Stimulated activated CD8-positive, alpha-beta memory T cell treated with anti-CD3 and anti-CD28 coated beads, Interleukin-7, amount 100 ng/mL, for 1 hour (primary cell): ENCODE measurements at places on chromosomes 1 and 21.

GRCh38 chr1:39262802-39263201 lies 58.3 kb downstream of the MACF1 start:
- no peak for DNase-seq

DNA sequence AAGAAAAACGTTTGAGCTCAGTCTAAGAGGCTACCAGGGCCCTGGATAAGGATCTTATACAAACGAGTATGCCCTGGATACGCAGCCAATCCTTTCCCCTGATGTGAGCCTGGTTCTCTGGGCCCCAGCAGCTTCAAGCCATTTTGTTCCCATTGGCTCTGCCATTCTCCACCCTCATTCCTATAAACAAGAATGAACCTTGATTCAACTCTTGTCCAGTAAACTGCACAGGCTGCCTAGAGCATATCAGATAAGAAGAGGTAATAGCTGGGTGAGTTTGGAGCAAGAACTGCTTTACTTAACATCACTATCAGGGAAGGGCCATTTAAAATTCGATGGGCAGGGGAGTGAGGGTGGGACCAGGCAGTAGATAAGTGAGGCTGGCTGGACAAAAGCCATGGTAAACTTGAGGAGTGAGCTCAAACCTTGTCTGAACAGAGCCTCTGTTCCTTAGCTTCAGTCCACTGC lies 11.3 kb downstream of the BTG2 start:
- DNase-seq: no peak

DNA sequence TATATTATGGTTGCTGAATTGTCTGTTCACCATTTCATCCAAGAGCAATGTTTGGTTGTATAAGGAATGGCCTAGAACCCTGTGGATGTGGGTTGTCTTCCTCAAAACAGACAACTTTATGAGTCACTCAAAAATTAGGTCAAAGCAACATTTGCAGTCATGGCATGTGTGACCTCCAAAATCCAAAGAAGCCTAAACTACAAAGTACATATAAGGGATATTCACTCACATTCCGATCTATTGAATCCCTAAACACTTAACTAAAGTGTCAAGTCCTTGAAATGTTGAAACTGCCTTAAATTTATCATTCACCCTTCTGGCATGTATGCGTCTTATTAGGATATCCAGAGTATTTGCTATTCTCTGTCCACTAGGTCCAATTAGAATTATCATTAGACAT lies 491.5 kb downstream of the NUF2 start:
- DNase-seq: no peak

DNA sequence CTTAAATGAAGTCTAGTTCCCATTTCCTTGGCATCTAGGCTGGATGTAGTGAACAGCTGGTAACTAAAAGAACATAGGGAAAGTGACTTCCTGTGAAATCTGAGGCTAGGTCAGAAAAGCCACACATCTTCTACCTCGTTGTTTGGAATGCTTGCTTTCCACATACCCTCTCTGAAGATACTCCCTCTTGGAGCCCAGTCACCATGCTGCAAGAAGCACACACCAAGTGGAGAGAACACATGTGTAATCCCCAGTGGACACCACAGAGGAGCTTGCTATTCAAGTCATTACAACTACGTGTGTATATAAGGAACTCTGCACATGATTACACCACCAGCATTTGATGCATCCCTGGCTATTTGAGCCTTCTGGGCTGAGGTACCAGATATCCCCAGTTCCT lies 125.9 kb downstream of the RGS21 start:
- no peak for DNase-seq

GRCh38 chr1:94044290-94044790 lies 76.6 kb downstream of the ABCA4 start:
- DNase-seq: no peak

DNA sequence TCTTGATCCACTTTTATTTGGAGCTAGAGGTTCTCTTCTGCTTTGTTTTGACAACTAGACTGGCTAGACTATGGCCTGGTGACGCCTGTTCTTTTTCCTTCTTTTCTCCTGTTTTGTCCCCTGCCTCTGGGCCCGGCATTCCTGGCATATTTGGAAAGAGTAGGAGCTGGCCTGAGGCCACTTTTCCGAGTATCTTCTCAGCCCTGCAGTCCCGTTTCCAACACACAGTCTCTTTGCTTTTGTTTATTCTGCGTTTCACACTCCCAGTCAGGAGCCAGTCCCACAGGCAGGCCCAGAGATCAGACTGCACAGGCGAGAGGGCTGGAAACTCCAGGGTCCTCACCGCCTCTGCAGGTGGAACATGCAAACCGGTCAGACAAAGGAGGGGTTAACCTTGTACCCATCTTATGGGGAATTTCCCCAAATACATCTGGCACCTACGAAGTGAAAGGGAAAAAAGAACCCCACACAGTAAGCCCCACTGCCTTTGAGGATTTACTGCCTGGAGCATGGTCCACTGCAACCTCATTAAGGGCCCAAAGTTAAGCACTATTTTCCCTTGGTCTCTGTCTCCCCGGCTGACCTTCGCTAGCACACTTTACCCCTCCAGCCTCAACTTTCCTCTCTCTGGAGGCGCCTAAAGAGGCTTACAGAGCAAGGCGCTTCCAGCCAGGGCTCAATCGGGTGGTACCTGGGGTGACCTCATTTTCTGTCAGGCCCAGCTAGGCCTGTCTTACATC lies 141.1 kb downstream of the TOMM20 start:
- no peak for DNase-seq

GRCh38 chr21:41640748-41641509 lies 125.9 kb downstream of the RIPK4 start:
- no peak for DNase-seq

DNA sequence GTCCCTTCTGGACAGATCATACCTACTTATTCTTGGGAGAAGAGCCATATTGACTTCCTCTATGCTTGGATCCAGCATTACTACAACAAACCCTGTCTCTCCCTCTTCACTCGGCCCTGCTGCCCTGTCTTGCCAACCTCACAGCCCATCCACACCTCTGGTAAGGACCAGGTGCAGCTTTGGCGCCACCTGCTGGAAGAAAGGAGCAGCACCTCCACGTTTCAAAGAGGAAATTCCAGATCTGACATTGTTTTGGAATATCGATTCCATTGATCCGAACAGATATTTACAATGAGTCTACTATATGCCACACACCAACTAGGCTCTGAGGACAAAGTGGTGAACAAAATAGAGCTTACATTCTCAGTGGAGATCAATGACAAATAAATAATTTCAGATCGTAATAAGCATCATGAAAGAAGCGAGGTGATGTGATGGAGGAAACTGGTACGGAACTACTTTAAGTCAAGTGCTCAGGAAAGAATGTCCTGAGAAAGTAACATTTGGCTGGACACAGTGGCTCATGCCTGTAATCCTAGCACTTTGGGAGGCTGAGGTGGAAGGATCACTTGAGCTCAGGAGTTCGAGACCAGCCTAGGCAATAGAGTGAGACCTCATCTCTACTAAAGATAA lies 18.7 kb downstream of the MFSD2A start:
- peak; percentile 65 for DNase-seq

DNA sequence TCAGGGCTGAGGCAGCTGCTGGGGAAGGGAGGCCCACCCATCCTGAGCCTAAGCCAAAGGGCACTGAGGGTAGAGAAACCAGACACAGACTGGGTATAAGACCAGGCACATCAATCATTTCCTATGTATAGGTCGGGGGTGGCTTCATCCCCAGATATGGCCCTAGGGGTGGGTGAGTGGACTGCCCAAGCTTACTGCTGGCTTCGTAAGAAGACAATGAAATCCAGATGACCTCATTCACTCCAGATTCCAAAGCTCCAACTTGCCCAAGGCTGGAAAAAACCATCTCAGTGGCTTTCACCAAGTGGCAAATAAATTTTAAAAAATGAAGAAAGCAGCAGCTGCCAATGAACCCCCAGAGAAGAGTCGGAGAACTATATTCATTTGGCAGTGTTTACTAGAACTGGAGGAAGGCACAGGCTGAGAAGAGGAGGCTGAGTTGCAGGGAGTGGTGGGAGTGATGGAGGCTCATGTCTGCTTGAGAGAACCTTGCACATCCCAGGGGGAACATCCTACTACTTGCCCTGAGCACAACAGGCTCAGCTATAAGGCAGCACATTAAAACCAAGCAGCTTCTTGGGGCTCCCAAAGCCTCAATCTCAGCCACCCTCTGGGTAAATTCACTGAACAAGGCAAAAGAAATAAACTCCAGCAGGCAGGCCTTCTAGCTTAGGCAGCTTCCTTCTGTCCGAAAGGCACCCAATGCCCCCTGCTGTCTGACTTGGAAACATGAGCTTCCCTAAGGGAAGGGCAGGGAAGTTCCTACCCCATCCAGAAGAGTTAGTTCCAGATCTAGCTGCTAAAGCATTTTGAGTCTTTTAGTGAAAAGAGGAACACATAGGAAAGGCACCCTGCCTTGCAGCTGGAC lies 14.1 kb downstream of the PEA15 start:
- DNase-seq: no peak

- no peak for DNase-seq
Observed at GRCh38 chr1:53657531-53657805, 81.5 kb downstream of the GLIS1 start.
